ENCODE measurements at places on chromosomes 7 and 10.

DNA sequence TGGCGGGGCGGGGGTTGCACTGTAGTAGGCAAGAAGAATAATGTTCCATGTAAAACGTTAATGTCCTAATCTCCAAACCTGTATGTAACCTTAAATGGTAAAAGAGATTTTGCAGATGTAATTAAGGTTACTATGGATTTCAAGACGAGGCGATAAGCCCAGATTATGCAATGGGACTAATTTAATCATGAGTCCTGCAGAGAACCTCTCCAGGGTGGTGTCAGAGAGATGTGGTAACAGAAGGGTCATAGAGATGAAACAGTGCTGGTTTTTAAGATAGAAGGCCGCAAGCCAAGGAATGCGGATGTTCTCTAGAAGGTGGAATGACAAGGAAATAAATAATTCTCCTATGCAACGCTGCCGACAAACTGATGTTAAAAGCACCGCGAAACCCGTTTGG is 57.1 kb downstream of the UBE3C start:
- DNase-seq: no peak

DNA sequence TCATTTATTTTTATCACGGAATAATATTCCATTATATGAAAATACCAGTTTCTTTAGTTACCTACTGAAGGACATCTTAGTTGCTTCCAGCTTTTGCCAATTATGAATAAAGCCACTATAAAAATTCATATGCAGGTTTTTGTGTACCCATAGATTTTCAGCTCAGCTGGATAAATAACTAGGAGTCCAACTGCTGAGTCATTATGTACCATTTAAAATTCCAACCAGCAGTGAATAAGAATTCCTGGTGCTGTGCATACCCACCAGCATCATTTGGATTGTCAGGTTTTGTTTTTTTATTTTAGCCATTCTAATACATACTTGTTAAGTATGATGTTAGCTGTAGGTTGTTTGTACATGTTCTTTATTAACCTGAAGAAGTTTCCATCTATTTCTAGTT is 14.5 kb downstream of the FAM24B start:
- DNase-seq: no peak

- no peak for DNase-seq
Measured at GRCh38 chr7:140695381-140695780, 1.1 kb upstream of the NDUFB2 start.

- no peak for DNase-seq
Measured at GRCh38 chr10:77692782-77693181, 55.2 kb upstream of the KCNMA1 start.

DNA sequence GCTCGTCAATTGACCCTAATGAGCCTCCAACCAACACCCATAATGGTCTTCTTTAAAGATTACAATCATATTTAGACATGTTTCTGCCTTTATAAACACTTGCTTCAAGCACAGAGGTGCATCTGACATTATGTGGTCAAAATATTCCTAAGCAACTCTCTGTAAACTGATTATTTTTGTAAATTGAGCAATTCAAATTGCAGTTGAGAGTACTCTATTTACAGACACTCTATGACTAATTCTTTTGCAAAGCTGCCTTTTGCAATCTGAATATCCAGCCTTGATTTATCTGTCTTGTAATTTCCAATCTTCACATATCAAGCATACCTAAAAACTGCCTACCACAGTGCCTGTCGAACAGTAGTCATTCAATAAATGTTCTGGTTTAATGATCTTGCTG is 112.0 kb downstream of the PDE1C start:
- DNase-seq: no peak

DNA sequence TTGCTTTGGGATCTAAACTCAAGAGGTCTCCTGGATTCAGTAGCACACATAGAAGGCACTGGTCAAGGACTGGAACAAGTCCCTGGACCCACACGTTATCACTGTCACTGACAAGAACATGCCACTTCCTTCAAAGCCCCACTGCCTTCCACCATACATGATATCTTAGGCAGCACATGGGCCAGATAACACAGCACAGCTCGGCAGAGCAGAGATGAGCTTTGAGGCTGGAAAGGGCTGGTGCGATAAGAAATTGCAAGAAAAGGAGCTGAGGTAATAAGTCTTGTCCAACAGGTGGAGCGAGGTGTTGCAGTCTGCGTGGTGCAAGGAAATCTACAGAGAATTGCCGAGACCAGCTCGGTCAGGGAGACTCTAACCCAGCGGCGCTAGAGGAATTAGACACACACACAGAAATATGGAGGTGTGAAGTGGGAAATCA is 139.8 kb upstream of the CDK13 start:
- no peak for DNase-seq

All from cerebellar nuclear complex (tissue), 1 donor.